ENCODE measurements at places on chromosomes 3 and 15.

GRCh38 chr3:195054311-195054710, 216.6 kb downstream of the XXYLT1 start:
- no peak overlapping the region for H3K27ac ChIP-seq
- H3K36me3 ChIP-seq: no peaks in the 10 kb centered on the region
- no peak overlapping the region for H3K4me3 ChIP-seq
- no peak for DNase-seq

GRCh38 chr3:5021116-5022092, 42.2 kb downstream of the BHLHE40 start:
- H3K4me3 ChIP-seq: peak overlapping the region; percentile 25
- peak overlapping the region; percentile 93 for H3K27ac ChIP-seq
- H3K27me3 ChIP-seq: no peaks in the 10 kb centered on the region

- H3K4me1 ChIP-seq: no peaks in the 10 kb centered on the region
- H3K27me3 ChIP-seq: no peaks in the 10 kb centered on the region
- no peak for DNase-seq
- peaks cover 1% of the 10 kb centered on the region for H3K36me3 ChIP-seq
Observed at GRCh38 chr3:181402347-181402746, 309.4 kb upstream of the SOX2 start.

DNA sequence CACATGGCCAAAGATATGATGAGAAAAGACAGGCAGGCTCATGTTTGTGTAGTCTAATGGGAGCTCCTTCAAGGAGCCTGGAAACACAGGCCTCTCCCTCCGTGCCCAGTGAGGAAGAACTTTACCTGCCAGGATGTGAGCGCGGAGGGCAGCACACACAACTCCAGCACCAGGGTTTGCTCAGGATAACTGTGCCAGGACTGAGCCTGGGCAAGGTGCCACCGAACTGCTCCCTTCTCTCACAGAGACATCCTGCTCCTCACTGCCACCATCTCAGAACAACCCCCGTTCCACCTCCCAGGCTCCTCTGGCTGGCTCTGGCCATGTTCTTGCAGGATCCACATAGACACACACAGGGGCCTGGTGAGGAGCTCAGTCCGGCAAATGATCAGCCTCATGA, 87.4 kb downstream of the NUP210 start:
- H3K4me3 ChIP-seq: no peak overlapping the region
- no peak for DNase-seq
- H3K4me1 ChIP-seq: no peaks in the 10 kb centered on the region
- H3K27me3 ChIP-seq: no peaks in the 10 kb centered on the region
- peaks cover 64% of the 10 kb centered on the region for H3K36me3 ChIP-seq

- H3K4me3 ChIP-seq: no peak overlapping the region
- no peak for DNase-seq
- H3K4me1 ChIP-seq: peaks cover 35% of the 10 kb centered on the region
- H3K36me3 ChIP-seq: no peaks in the 10 kb centered on the region
- H3K27me3 ChIP-seq: no peaks in the 10 kb centered on the region
Observed at GRCh38 chr3:195164573-195165264, 106.2 kb downstream of the XXYLT1 start.

DNA sequence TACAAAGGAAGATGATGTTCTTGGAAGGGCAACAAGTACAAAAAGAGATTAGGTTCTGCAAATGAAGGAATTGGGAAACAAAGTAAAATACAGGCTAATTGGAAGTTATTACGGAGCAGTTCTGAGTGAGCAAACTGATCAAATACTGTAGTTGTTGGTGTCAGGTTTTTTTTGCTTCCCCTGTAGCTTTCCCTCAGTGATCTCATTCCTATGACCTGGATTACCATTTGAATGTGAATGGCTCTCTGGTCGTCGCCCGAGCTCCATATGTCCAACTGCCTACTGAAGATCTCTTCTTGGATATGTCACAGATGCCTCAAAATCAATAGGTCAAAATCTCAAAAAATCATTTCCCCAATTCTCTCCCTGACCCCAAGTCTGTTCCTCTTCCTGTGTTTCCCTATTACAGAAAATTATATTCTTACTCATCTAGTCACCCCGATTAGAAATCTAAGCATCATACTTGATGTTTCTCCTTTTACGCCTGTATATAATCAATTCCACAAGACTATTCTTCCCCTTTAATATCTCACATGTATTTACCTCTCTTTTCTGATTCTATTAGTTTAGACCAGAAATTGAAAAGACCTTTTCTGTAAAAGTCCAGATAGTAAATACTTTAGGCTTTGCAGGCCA, 29.0 kb downstream of the GOLM2 start:
- no peak overlapping the region for H3K4me3 ChIP-seq
- no peak for DNase-seq
- H3K27ac ChIP-seq: no peak overlapping the region
- no peaks in the 10 kb centered on the region for H3K4me1 ChIP-seq
- H3K36me3 ChIP-seq: no peaks in the 10 kb centered on the region
- no peaks in the 10 kb centered on the region for H3K27me3 ChIP-seq

DNA sequence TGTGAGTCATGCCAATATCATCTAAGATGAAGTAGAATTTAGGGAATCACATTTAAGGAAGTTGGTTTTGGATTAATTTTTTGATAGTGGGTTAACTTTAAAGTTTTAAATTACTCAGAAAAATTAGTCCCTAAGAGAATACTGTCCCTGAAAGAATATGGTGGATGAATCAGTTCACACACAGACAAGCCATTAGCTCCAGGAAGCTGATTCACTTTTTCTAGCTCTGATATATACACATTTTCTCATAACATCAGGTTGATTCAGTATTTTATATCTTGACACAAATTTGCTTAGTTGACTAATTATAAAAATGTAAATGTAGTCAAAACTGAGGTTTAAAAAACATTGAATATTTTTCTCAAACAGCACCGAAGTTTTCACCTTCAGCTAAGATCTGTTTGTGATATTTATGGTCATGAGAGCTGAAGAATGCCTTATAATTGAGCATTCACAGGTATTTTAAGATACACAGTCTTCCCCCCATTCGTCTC, 55.1 kb downstream of the MYH15 start:
- no peaks in the 10 kb centered on the region for H3K36me3 ChIP-seq
- no peaks in the 10 kb centered on the region for H3K4me1 ChIP-seq
- H3K4me3 ChIP-seq: no peak overlapping the region
- H3K27me3 ChIP-seq: no peaks in the 10 kb centered on the region
- no peak overlapping the region for H3K27ac ChIP-seq
- no peak for DNase-seq

DNA sequence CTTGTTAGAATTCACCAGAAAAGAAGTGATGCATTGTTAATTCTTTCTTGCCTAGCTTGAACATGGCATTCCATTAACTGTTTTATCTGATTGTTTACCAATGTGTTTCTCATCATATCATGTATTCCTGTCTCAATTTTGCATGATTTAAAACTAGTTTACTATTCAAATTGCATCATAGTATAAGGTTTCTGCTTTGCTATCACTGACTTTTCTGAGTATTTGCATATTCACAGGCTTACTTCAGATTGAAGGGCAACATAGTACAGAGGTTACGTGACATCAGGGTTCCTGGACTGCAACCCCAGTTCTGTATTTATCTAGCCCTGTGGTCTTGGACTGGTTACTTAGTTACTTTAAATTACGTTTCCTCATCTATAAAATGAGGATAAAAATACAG, 561.8 kb downstream of the FGF12 start:
- H3K4me3 ChIP-seq: no peak overlapping the region
- H3K27me3 ChIP-seq: no peaks in the 10 kb centered on the region
- DNase-seq: no peak
- no peak overlapping the region for H3K27ac ChIP-seq
- no peaks in the 10 kb centered on the region for H3K36me3 ChIP-seq

GRCh38 chr3:37969596-37970100, 20.9 kb upstream of the VILL start:
- H3K36me3 ChIP-seq: no peaks in the 10 kb centered on the region
- DNase-seq: no peak
- H3K4me3 ChIP-seq: no peak overlapping the region
- H3K27me3 ChIP-seq: no peaks in the 10 kb centered on the region
- no peak overlapping the region for H3K27ac ChIP-seq

GRCh38 chr3:41673650-41674049, 288.3 kb downstream of the ULK4 start:
- no peak overlapping the region for H3K4me3 ChIP-seq
- H3K36me3 ChIP-seq: peaks cover 18% of the 10 kb centered on the region
- no peaks in the 10 kb centered on the region for H3K4me1 ChIP-seq
- H3K27ac ChIP-seq: no peak overlapping the region

DNA sequence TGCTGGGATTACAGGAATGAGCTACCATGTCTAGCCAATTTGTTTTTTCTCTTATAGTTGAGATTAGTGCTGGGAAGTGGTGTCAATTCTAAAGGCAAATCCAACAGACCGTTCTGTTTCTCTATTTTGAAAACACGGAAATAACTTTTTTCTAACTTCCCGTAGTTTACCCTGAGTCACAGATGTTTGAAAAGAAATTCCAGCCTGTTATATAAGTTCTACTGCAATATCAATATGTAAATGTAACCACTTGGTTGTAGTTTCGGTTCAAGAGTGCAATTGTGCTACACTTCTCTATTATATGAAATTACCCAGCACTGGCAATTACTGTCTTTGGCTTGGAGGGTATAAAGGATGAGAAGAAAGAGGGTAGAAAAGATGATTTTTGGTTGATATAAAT, 22.3 kb upstream of the GNB4 start:
- no peaks in the 10 kb centered on the region for H3K4me1 ChIP-seq
- no peak overlapping the region for H3K4me3 ChIP-seq
- no peaks in the 10 kb centered on the region for H3K36me3 ChIP-seq
- no peaks in the 10 kb centered on the region for H3K27me3 ChIP-seq

DNA sequence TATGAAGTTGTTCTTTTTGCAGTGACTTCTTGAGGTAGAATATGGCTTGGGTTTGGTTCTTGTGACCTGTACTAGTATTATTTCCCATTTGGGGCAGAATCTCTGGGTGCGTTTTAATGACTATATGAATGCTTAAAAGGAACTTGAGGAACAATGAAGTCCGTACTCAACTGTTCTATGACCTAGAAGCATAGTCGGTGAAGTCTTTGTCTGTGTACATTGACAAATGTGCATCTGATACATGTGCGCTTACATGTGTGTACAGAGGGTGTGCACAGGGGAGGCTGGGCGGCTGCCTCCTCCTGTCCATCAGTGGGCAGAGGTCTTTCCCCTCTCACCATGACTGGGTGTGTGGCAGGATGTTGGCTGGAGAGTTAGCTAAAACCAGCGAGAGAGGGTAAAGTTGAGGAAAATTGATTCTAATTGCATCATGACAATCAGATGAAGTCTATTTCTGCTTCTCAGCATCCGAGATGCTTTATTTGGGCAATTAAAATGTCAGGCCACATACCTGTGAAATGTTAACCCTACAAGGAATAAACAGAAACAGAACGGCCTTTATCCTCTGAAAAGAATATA, 1.0 kb upstream of the NR2F2 start:
- H3K4me3 ChIP-seq: no peak overlapping the region
- no peak for DNase-seq
- no peak overlapping the region for H3K27ac ChIP-seq
- H3K36me3 ChIP-seq: peaks cover 3% of the 10 kb centered on the region
- peaks cover 83% of the 10 kb centered on the region for H3K27me3 ChIP-seq

DNA sequence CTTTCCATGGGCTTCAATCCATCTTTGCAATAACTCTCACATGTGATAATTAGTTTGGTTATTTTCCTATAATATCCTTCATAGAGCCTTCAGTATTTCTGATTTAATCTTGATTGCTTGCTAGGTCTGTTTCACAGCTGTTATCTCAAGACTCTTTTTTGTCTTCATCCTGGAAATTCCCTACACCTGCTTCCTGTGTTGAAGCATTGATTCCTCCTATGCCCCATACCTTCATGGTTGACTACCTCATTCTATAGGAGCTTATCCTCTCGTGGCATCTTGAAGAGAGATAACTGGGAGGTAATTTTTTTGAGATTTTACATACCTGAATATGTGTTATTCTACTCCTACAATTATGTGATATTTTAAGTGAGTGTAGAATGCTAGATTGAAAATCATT, 26.7 kb downstream of the PIK3CA start:
- no peak for DNase-seq
- H3K27ac ChIP-seq: no peak overlapping the region

DNA sequence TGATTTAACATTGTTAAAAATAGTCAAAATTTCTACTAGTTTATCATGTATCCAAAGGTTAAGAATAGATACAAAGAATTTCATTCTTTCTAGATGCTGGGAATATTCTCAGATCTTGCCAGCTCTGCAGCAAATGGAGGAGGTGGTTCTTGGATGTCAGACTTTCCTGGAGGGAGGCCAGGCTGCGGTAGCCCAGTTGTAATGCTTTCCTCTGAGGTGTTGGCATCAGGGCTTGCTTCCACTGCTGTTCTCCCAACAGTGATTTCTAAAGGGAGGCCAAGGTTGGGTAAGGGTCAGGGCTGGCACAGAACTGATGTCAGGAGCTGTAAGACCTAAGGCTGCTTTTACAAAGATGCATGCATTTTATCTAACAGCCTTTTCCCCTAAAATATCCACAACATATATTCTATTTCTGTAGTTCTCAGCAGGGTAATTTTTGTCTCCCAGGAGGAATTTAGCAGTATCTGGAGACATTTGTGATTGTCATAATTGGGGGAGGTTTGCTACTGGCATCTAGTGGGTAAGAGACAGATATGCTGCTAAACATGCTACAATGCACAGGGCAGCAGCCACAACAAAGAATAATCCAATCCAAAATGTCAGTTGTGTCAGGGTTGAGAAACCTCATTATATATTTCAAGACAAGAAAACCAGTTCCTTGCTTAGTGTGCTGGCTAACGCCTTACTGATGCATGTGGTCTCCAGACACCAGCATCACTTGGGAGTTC, 42.0 kb upstream of the SPTSSB start:
- H3K36me3 ChIP-seq: peaks cover 3% of the 10 kb centered on the region
- H3K27me3 ChIP-seq: peaks cover 5% of the 10 kb centered on the region
- peaks cover 2% of the 10 kb centered on the region for H3K4me1 ChIP-seq
- H3K4me3 ChIP-seq: no peak overlapping the region

DNA sequence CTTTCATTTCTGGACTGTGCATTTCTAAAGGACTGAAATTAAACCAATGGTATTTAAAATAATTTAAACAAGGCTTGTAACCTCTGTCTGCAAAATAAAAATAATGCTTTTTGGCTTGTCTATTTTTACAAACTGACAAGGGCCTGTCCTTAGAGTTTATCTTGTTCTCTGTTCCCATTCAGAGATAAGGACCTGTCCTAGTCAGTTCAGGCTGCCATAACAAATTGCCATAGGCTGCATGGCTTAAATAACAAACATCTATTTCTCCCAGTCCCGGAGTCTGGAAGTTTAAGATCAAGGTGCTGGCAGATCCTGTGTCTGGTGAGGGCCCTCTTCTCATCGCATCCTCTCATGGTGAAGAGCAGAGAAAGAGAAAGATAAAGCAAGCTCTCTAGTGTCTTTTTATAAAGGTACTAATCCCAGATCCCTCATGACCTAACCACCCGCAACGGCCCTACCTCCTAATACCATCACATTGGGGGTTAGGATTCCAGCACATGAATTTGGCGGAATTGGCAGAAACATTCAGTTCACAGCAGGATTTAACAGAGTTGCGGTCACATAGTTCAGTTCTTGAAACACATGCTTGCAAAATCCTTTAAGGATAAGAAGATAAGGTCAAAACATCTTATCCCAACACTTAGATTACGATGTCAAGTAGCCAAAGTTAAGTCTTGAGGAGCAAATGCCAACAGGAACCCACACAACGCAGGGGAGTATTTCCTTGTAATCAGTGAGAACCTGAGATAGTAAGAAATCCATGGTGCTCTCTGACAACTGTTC, 17.8 kb downstream of the KBTBD8 start:
- no peak overlapping the region for H3K4me3 ChIP-seq
- H3K36me3 ChIP-seq: peaks cover 12% of the 10 kb centered on the region
- H3K27ac ChIP-seq: no peak overlapping the region
- H3K27me3 ChIP-seq: no peaks in the 10 kb centered on the region
- DNase-seq: no peak
